ENCODE measurements at places on chromosomes 12 and 14.

DNA sequence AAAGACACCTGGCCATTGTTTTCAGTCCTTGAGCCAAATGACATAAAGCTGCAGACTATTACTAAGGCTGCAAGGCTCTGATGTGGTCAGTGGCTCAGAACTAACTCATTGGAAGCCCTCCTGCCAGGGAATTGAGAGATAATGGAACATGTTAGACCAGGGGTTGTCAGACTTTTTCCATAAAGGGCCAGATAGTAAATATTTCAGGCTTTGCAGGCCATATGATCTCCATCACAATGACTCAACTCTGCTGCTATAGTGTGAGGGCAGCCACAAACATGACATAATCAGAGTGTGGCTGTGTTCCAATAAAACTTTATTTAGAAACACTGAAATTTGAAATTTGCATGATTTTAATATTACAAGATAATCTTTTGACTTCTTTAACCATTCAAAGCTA, 140.3 kb downstream of the TMEM30B start:
- no peak for DNase-seq

- no peak for DNase-seq
These were observed 42.1 kb downstream of the NFKBIA start for GRCh38 chr14:35362450-35362849.

GRCh38 chr14:57712102-57712501, 153.8 kb downstream of the SLC35F4 start:
- no peak for DNase-seq

- no peak for DNase-seq
These were observed 8.3 kb downstream of the PYGL start for GRCh38 chr14:50936016-50936340.

GRCh38 chr14:30673071-30673470, 51.0 kb downstream of the SCFD1 start:
- no peak for DNase-seq

DNA sequence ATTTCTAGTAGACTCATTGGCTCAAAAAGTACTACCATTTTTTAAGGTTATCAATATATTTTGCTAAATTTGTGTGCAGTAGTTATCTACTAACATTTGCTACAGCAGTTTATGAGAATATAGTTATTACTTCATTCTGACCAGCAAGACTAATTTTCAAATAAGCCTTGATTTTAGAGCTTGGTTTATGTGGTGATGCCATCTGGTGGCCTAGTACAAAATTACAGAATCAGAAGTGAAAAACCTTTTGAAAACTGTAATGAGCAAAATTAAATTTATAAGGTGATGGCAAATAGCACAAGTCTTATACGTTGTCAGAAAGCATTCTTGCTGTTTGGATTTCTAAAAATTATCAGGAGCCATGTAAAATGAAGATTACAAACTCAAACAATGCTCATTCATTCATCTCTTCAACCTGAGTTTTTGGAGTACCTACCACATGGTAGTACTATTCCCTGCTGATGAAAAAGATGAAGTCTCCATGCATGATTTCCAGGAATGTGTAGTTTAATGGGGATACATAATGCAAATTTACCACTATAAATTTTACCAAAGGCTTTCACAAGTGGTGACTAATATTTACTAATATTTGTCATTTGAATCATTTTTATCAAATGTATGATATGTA, 51.0 kb downstream of the MAGOHB start:
- no peak for DNase-seq

GRCh38 chr14:53528185-53528671, 375.1 kb upstream of the DDHD1 start:
- no peak for DNase-seq

GRCh38 chr12:109670731-109671130, 42.9 kb upstream of the FAM222A start:
- DNase-seq: no peak

DNA sequence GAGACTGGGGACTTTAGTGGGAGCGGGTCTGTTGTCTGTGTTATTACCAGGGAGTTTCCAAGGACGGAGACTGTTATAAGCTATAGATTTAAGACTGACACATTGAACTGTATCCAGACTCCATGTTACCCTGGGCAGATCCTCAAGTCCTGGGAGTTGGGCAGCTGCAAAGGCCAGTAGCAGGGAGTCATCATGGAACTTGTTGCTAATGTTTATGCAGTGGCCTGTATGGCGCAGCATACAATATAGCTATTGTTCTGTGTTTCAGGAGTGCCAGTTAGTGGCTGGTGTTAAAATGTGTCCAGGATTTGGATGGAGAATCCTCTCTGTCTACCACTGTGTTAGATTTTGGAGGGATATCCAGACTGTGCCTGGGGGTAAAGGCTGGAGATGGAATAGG, 31.7 kb downstream of the SMOC1 start:
- no peak for DNase-seq

DNA sequence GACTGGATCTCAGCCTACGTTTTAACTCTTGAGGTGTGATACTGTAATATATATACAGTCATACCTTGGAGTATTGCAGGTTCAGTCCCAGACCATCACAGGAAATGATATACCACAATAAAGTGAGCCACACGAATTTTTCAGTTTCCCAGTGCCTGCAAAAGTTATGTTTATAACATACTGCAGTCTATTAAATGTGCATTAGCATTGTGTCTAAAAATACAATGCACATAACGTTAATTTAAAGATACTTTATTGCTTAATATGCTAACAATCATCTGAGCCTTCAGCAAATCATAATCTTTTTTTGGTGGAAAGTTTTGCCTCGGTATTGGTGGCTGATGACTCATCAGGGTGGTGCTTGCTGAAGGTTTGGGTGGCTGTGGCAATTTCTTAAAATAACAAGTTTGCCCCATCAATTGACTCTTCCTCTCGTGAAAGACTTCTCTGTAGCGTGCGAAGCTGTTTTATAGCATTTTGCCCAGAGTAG, 18.9 kb downstream of the PYROXD1 start:
- peak; percentile 27 for DNase-seq

GRCh38 chr14:61876362-61877034, 114.3 kb downstream of the SNAPC1 start:
- no peak for DNase-seq

DNA sequence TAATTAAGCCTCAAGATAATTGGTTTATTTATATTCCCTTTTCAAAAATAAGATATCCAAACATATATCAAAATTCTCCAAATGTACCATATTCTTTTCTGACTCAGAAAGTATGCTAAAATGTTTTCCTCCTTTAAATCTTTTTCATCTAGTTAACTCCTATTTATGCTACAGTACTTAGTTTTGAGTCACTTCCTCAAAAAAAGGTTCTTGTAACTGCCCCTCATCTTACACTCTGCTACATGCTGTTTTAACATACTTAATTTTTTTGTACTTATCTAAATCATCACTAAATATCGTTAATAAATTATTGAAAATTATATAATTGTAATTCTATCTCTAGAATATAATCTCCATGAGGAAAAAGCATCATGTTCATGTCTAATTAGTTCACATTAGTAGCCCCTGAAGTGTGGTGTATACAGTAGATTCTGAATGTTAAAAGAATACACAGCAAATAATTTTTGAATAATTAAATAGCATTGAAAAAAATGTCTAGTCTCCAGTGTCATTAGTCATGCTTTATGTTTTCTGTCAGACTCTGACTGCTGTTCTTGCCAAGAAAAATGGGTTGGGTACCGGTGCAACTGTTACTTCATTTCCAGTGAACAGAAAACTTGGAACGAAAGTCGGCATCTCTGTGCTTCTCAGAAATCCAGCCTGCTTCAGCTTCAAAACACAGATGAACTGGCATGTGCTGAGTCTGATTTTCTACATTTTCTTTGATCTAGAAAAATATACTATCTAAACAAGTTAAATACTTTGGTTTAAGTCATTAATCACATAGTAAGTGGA, 3.5 kb downstream of the KLRD1 start:
- no peak for DNase-seq

- DNase-seq: no peak
These were observed 569 bp upstream of the ARHGEF40 start for GRCh38 chr14:21069388-21070082.

- peak; percentile 23 for DNase-seq
These were observed at the start of gene AHNAK2 for GRCh38 chr14:104977681-104978653. AHNAK2 (minus strand) TSS chr14:104978374; CDS start chr14:104978237, 137 bp downstream.

- no peak for DNase-seq
These were observed at the start of gene ACSS3 for GRCh38 chr12:81077686-81078441. ACSS3 (plus strand) TSS chr12:81078079; CDS start chr12:81078121, 42 bp downstream.

GRCh38 chr14:94615254-94615653, 3.1 kb downstream of the SERPINA3 start:
- DNase-seq: no peak

GRCh38 chr14:74218462-74218861, 20.8 kb upstream of the VSX2 start:
- DNase-seq: no peak

DNA sequence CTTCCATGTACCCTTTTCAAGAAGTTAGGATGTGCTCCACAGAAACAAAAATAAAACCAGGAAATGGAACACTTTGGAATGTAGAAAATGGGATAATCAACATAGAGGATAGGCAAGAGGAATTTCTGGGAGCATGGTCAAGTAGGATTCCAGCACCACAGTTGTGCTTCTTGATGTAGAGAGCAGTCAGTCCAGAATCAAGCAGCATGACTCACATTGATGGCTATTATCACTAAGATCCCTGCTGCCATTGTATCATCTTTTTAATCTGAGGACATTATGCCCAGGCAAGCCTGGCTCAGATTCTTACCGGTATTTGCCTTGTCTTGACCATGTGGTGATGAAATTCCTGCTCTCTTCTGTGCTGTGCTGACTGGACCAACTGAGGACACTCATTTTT, 5.7 kb downstream of the ETFRF1 start:
- DNase-seq: no peak

GRCh38 chr12:7142809-7143465, 12.8 kb downstream of the CLSTN3 start:
- DNase-seq: no peak

DNA sequence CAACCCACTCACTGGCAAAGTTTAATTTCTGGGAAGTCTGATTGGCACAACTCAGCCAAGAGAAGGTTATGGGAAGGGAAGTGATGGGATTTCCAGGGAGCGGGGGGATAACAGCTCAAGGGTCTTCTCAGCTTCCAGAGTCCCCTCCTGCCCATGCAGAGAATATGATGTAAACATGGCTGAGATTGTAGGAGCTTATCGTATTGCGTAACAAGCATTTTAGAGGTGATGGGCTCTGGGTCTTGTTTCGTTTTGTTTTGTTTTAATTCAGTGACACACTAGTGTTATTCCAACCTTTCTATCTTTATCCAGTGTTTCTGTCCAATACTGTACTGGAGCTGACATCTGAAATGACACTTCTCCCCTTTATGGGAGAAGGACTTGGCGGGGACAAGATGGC, 762.1 kb upstream of the TMEM132C start:
- DNase-seq: no peak

DNA sequence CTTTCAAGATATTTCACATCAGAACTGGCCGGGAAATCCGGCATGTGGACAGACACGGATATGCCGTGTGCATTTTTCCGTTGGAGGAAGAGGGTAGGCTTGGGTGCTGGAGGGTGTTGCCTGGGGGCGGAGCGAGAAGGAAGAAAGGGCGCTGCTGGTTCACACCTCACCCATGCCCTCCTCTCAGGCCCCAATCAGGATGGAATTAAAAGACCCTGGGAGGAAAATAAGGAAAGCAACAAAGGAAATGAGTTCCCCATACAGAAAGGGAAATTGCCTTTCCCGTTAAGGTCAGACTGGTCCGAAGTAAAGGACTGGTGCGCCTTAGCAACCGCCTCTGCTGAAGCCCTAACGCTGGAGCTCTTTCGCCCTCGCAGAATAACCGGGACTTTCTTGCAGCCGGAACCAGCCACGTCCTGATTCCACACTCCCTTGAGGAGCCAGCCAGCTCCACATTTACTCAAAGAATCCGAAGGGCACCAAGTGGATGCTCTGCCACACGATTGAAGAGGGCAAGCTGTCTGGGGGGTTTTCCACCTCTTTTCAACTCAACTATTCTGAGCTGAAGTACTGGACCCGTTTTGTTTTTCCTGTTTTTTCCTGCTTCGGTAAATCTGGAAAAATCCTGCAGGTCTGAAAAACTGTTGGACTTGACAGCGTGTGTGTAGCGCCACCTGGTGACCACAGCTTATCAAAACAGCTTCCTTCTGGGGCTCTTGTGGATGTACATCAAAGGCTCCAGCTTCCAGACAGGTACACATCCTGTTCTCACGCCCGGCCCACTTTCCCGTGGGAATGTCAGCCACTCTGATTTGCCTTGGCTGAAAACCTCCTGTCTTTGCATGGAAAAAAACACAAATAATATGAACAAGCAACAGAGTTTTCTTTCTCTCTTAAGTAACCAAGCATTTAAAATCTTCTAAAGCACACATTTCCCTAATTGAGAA, 37.6 kb upstream of the BCL2L14 start:
- peak; percentile 53 for DNase-seq

DNA sequence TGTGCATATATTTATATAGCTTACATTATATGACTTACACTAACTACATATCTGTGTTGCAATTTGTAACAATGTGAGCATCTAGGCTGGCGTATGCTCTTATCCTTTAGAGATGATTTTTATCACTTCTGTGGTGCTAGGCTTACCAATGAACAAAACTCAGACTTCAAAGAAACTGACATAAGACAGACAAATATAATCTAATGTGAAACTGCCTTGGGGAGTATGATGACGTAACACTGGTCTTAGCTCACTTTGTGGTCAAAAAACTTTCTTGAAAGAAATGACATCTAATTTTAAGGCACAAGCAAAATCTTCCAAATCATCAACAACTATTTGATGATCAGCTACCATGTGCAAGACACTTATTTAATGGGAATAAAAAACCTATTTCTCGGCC, 50.0 kb downstream of the SOX5 start:
- no peak for DNase-seq

DNA sequence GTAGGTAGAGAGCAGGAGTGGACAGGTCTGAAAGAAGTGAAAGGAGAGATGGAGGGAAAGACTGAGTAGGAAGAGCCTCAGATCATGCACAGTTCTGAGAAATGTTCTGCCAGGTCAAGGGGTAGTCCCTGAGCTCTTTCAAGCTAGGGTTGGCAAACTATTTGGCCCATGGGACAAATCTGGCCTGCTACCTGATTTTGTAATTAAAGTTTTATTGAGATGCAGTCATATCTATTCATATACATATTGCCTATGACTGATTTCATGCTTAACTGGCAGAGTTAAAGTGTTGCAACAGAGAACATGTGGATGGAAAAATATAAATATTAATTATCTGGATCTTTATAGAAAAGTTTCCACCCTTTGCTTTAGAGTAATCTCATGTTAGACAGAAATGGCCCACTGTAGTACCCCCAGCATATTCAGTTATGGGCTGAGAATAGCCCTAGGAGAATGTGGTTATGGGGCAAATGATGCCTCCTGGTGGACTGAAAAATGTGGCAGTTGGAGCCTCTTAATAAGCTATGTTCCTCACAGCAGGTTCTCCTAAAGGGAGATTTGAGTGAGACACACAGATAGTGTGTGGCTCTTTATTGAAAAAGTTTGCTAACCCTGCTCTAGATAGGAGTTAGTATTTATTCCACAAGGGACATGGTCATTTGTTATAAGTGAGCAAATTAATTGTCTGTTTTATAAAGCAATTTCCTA, 476.9 kb downstream of the LRIG3 start:
- DNase-seq: no peak

GRCh38 chr14:50242566-50243310, 11.4 kb upstream of the SOS2 start:
- DNase-seq: no peak

GRCh38 chr12:86249276-86249675, 6.9 kb downstream of the MGAT4C start:
- no peak for DNase-seq

- no peak for DNase-seq
These were observed 875 bp downstream of the HSPA2 start for GRCh38 chr14:64541261-64541971.

Data from stimulated activated CD8-positive, alpha-beta memory T cell treated with anti-CD3 and anti-CD28 coated beads, Interleukin-7, amount 100 ng/mL, for 4 hours (primary cell).